Stimulated activated CD4-positive, alpha-beta T cell treated with anti-CD3 and anti-CD28 coated beads, Interleukin-2, amount 100 ng/mL, for 48 hours (primary cell): ENCODE measurements at places on chromosomes 1 and 21.

GRCh38 chr1:16900751-16901150 is 5.0 kb downstream of the RNU1-2 start:
- no peak for DNase-seq

GRCh38 chr1:162905174-162906158 is 44.5 kb upstream of the CCDC190 start:
- no peak for DNase-seq

- no peak for DNase-seq
These were observed 19.5 kb downstream of the PLCH2 start for GRCh38 chr1:2495546-2495945.

- DNase-seq, result no peak
These were observed 390.4 kb downstream of the TGFB2 start for GRCh38 chr1:218735436-218736032.

DNA sequence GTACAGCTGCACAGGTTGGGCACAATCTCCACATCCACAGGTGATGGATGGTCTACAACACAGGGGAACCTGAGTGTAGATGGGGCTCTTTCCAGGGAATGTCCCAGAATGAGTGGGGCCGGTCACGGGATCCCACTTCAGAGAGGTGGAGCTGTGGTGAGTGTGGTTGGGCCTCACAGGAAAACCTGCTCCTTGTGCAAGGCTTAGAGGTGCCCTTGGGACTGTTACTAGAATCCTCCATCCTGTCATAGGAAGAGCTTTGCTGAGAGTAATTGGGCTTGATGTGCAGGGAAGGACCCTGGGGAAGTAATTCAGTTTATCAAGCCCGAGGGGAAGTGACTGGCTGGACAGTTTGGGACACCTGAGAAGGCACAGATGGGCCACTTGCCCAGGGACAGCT is 137.9 kb downstream of the ZSCAN20 start:
- no peak for DNase-seq

- no peak for DNase-seq
These were observed 9.6 kb downstream of the TNFRSF8 start for GRCh38 chr1:12072741-12073140.
